Kidney (tissue), 22 donors: ENCODE measurements at places on chromosomes 1 and 21. TPM values are rescaled to one million over a fixed set of nuclear protein-coding genes. Genes with fewer than 3 reads are reported as not detected.

DNA sequence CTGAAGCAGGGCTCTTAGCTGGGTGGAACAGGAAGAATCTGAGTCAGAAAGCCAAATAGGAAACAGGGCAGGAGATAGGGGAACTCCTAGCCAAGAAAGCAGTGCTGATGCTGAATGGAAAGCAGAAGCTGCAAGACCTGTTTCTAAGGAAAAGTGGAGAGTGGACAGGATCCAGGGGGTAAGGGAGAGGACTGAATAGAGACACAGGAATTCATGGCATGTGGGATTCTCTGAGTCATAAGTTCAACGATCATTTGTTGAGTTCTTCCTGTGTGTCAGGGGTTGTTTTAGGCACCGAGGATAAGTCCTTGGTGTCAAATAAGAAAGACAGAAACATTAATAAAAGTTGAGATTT, 153.8 kb upstream of the FGGY start:
- H3K27me3 ChIP-seq, result no peaks in the 10 kb centered on the region
- peak overlapping the region; percentile 10 for H3K27ac ChIP-seq
- peaks cover 9% of the 10 kb centered on the region for H3K4me1 ChIP-seq
- H3K4me3 ChIP-seq, result no peak overlapping the region
- H3K36me3 ChIP-seq, result no peaks in the 10 kb centered on the region

- no peak overlapping the region for H3K4me3 ChIP-seq
- peak overlapping the region; percentile 5 for H3K27ac ChIP-seq
- no peaks in the 10 kb centered on the region for H3K27me3 ChIP-seq
Observed at GRCh38 chr1:39167632-39168209, 36.8 kb upstream of the MACF1 start.

- H3K4me1 ChIP-seq, result no peaks in the 10 kb centered on the region
- no peak overlapping the region for H3K4me3 ChIP-seq
- H3K27me3 ChIP-seq, result no peaks in the 10 kb centered on the region
- H3K36me3 ChIP-seq, result no peaks in the 10 kb centered on the region
- H3K27ac ChIP-seq, result no peak overlapping the region
Observed at GRCh38 chr1:228174482-228175315, 9.1 kb downstream of the IBA57 start.

PDZK1 gene
- polyA plus RNA-seq, result 659 TPM

TSPAN1 gene
- 518 TPM for polyA plus RNA-seq

DNA sequence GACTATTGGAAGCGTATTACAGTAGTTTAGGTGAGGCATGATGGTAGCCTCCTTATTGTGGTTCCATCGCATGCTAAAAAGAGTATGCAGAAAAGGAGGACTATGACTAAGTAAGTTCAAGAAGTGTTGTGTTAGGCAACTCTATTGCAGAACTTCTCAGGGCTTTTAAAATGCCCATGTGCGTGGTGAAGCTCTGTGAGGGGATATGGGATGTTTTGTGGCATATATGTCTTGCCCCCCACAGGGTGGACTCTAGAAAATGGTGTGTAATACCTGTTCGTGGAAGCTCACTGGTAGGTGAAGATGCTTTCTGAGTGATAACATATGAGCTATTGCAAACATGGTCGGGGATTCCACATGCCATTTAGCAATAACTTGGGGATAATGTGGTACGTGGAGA, 31.7 kb downstream of the MAN1A2 start:
- no peak overlapping the region for H3K4me3 ChIP-seq
- H3K27me3 ChIP-seq, result no peaks in the 10 kb centered on the region
- no peaks in the 10 kb centered on the region for H3K36me3 ChIP-seq

OR2L3 gene
- not detected for polyA plus RNA-seq

DNA sequence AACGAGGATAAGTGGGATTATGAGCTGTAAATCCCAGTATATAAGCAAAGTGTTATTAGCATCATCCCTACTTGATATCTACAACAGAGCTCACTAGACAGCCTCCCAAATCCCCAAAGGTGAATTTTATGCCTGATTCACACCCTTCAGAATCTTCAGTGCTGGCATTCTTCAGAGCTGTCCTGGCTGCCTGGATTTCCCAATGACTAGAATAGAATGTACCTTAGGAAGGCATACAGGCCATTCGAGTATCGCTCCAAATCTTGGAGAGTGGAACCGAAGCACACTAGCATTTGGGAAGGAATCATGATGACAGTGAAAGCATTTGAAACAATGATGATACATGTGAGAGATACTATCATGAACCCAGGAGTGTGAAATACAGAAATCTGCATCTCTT, 22.3 kb downstream of the ZBTB40 start:
- no peak overlapping the region for H3K4me3 ChIP-seq
- H3K36me3 ChIP-seq, result peaks cover 2% of the 10 kb centered on the region
- no peak for DNase-seq
- peaks cover 17% of the 10 kb centered on the region for H3K4me1 ChIP-seq
- no peak overlapping the region for H3K27ac ChIP-seq

GRCh38 chr1:229266832-229267500, 3.9 kb upstream of the RAB4A start:
- no peaks in the 10 kb centered on the region for H3K36me3 ChIP-seq
- no peak overlapping the region for H3K4me3 ChIP-seq
- H3K27me3 ChIP-seq, result no peaks in the 10 kb centered on the region
- peaks cover 2% of the 10 kb centered on the region for H3K4me1 ChIP-seq

CNKSR1 gene
- polyA plus RNA-seq, result 8.8 TPM

GRCh38 chr21:45299026-45299863, 11.6 kb upstream of the POFUT2 start:
- no peaks in the 10 kb centered on the region for H3K27me3 ChIP-seq
- no peak overlapping the region for H3K27ac ChIP-seq
- H3K36me3 ChIP-seq, result no peaks in the 10 kb centered on the region
- H3K4me1 ChIP-seq, result no peaks in the 10 kb centered on the region
- no peak overlapping the region for H3K4me3 ChIP-seq

GRCh38 chr1:212228591-212229119, 56.6 kb upstream of the PPP2R5A start:
- peak overlapping the region; percentile 71 for H3K27ac ChIP-seq
- DNase-seq, result peak; percentile 76
- no peaks in the 10 kb centered on the region for H3K36me3 ChIP-seq
- H3K27me3 ChIP-seq, result no peaks in the 10 kb centered on the region
- no peaks in the 10 kb centered on the region for H3K4me1 ChIP-seq

SLC44A5 gene
- 5.0 TPM for polyA plus RNA-seq

- H3K4me1 ChIP-seq, result peaks cover 18% of the 10 kb centered on the region
- no peaks in the 10 kb centered on the region for H3K27me3 ChIP-seq
- DNase-seq, result no peak
- no peak overlapping the region for H3K27ac ChIP-seq
- H3K36me3 ChIP-seq, result no peaks in the 10 kb centered on the region
- H3K4me3 ChIP-seq, result no peak overlapping the region
Observed at GRCh38 chr1:109894823-109895719, 15.6 kb upstream of the CSF1 start.

- no peak overlapping the region for H3K27ac ChIP-seq
- H3K27me3 ChIP-seq, result no peaks in the 10 kb centered on the region
- DNase-seq, result no peak
- no peaks in the 10 kb centered on the region for H3K36me3 ChIP-seq
Observed at GRCh38 chr1:215779729-215780128, 212.6 kb downstream of the KCTD3 start.

TRIM63 gene
- 3.3 TPM for polyA plus RNA-seq

GRCh38 chr21:21690068-21690665, 692.0 kb downstream of the NCAM2 start:
- no peaks in the 10 kb centered on the region for H3K27me3 ChIP-seq
- no peaks in the 10 kb centered on the region for H3K36me3 ChIP-seq
- H3K4me1 ChIP-seq, result no peaks in the 10 kb centered on the region
- no peak overlapping the region for H3K27ac ChIP-seq

GRCh38 chr1:247857069-247857984, at the start of gene TRIM58:
Gene TRIM58 (plus strand): TSS chr1:247857187. CDS start chr1:247857247, 60 bp downstream.
- DNase-seq, result peak; percentile 50
- peaks cover 3% of the 10 kb centered on the region for H3K27me3 ChIP-seq
- no peak within 1 kb of the TSS for H3K4me3 ChIP-seq

GRCh38 chr1:102089791-102090190, 93.1 kb upstream of the OLFM3 start:
- no peak for DNase-seq
- no peaks in the 10 kb centered on the region for H3K27me3 ChIP-seq
- no peak overlapping the region for H3K27ac ChIP-seq
- no peaks in the 10 kb centered on the region for H3K4me1 ChIP-seq
- H3K4me3 ChIP-seq, result no peak overlapping the region
